ENCODE measurements at places on chromosomes 1 and 21. TPM values are rescaled to one million over a fixed set of nuclear protein-coding genes. Genes with fewer than 3 reads are reported as not detected.

- DNase-seq = no peak
Measured at GRCh38 chr1:55506740-55507577, 291.8 kb upstream of the USP24 start.

- no peak for DNase-seq
Measured at GRCh38 chr1:44038876-44039657, 7.8 kb upstream of the SLC6A9 start.

GRCh38 chr21:41501919-41502318 is 6.0 kb downstream of the TMPRSS2 start:
- DNase-seq = no peak

DNA sequence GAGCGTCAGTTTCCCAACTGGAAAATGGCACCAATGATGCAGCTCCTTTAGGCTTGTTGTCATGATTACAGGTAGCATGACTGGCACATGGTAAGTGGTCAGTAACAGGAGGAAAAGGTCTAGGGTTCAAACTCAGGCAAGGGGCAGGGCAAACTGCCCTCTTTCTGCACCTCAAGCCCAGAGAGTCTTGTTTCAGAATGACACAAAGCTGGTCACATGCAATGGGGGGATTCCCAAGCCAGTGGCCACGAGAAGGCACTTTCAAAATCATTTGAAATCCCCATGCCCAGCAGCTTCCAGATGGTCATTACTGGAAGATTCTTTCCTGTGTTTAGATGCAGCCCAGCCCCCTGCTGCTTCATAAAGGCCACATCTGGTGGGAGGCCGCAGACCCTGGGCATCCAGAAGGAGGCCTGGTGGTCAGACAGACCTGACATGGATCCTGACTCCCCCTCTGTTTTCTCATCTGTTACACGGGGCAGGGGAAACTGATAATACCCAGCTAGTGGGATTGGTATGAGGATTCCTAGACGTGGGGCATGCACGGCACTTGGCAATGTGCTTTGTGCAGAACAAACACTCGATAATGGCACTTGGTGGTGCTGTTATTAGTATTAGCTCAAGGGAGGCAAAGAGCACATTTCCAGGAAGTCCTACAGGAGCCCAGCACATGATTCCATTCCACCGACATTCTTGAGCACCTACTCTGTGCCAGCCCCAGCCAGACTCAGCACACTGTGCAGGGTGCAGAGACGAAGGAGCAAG is 6.9 kb upstream of the PLA2G2D start:
- DNase-seq = no peak

DNA sequence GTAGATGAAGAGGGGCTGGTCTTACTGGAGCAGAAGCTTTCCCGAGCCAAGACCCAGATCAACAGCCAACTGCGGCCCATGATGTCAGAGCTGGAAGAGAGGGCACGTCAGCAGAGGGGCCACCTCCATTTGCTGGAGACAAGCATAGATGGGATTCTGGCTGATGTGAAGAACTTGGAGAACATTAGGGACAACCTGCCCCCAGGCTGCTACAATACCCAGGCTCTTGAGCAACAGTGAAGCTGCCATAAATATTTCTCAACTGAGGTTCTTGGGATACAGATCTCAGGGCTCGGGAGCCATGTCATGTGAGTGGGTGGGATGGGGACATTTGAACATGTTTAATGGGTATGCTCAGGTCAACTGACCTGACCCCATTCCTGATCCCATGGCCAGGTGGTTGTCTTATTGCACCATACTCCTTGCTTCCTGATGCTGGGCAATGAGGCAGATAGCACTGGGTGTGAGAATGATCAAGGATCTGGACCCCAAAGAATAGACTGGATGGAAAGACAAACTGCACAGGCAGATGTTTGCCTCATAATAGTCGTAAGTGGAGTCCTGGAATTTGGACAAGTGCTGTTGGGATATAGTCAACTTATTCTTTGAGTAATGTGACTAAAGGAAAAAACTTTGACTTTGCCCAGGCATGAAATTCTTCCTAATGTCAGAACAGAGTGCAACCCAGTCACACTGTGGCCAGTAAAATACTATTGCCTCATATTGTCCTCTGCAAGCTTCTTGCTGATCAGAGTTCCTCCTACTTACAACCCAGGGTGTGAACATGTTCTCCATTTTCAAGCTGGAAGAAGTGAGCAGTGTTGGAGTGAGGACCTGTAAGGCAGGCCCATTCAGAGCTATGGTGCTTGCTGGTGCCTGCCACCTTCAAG is 57.3 kb downstream of the LAMC2 start:
- DNase-seq = no peak

GRCh38 chr1:247500865-247501264 is 35.4 kb downstream of the OR2C3 start:
- no peak for DNase-seq

RIMS3 gene
- 0.20 TPM for total RNA-seq

DNM3 gene
- total RNA-seq = 1.1 TPM

MIXL1 gene
- total RNA-seq = under 0.01 TPM

Measured in lung microvascular endothelial cell (primary cell).